Natural killer cell treated with Interleukin-12 subunit alpha and Interleukin-12 subunit beta and Interleukin-15 and Interleukin-18, amount 100 ng/mL, for 72 hours (primary cell): ENCODE measurements at places on chromosomes 16 and 17. TPM values are rescaled to one million over a fixed set of nuclear protein-coding genes. Genes with fewer than 3 reads are reported as not detected.
A peak's percentile ranks its signal among the peaks of the same experiment; 100 is the strongest.

- no peak for DNase-seq
- peak overlapping the region; percentile 8 for H3K4me3 ChIP-seq
- peaks cover 6% of the 10 kb centered on the region for H3K27me3 ChIP-seq
- H3K4me1 ChIP-seq, result peaks cover 5% of the 10 kb centered on the region
- no peak overlapping the region for H3K27ac ChIP-seq
- H3K36me3 ChIP-seq, result no peaks in the 10 kb centered on the region
These were observed 1.1 kb downstream of the PRSS33 start for GRCh38 chr16:2786061-2786825.

DNA sequence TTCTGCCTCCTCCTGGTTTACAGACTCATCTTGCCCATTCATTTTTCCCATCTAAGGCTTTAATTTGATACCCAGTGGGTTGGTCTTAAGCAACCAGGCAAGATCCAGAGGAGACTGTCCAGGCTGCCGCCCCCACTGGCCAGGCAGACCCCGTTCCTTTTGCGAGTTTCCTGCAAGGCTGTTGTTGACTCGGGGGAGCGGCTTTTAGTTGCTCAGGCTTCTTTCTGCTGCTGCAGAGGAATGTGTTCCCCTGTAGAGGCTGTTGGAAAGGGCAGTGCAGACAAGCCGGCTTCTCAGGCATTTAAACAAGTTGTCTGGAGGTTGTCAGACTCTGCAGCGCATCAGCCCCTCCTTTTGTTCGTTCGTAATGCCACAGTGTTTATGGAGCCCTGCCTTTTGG, 231.2 kb downstream of the PRKCA start:
- no peak overlapping the region for H3K4me3 ChIP-seq
- DNase-seq, result no peak
- no peaks in the 10 kb centered on the region for H3K27me3 ChIP-seq
- peaks cover 17% of the 10 kb centered on the region for H3K4me1 ChIP-seq

GRCh38 chr16:28106467-28107215, 43.1 kb upstream of the GSG1L start:
- peaks cover 20% of the 10 kb centered on the region for H3K4me1 ChIP-seq
- peaks cover 6% of the 10 kb centered on the region for H3K36me3 ChIP-seq
- peak; percentile 34 for DNase-seq
- no peaks in the 10 kb centered on the region for H3K27me3 ChIP-seq
- H3K27ac ChIP-seq, result peak overlapping the region; percentile 27

TRPV3 gene
- 9.7 TPM for total RNA-seq

TEKT5 gene
- not detected for total RNA-seq

CCDC40 gene
- not detected for total RNA-seq

DNA sequence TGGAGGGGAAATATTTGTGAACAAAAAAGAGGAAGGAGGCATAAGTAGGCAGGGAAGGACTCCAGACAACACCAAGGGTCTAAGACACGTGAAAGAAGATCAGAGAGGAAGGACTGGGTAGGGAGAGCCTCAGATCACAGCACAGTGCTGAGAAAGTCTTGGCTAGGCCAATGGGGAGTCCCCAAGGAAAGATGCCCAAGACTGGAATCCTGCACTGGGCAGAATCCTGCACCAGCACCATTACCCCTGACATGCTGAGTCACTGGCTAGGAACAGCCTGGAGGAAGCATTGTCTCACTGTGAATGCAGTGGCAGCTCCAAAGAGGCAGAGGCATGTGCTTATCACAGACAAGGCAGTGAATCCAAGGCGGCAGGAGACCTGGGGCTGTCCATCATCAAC, 19.2 kb downstream of the CLEC19A start:
- peaks cover 16% of the 10 kb centered on the region for H3K27me3 ChIP-seq
- no peak for DNase-seq
- no peak overlapping the region for H3K4me3 ChIP-seq
- H3K4me1 ChIP-seq, result no peaks in the 10 kb centered on the region

BAIAP3 gene
- total RNA-seq, result 0.17 TPM

LMF1 gene
- total RNA-seq, result 17.1 TPM

DNA sequence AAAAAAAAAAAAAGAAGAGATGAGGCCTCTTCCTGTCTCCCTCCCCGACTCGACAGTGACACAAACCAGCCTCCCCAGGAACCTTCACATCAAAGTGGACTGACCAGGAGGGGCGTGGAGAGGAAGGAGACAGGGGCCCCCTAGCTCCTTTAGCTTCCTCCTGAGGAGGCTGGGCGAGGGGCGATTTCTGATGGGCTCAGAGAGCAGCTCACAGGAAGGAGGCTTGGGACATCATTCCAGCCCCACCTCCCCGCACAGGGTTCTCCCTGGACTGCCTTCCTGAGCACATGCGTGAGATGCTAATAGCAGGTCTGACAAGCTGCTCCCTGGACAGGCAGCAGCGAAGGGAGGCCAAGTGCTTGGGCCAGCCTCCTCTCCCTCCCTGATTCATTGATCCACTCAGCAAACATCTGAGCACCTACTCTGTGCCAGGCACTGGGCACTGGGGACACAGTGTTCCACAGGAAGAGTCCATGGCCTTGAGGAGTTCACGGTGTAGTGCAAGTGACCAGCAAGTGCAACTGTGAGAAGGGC, 14.4 kb upstream of the DOK4 start:
- no peak overlapping the region for H3K4me3 ChIP-seq
- no peaks in the 10 kb centered on the region for H3K36me3 ChIP-seq
- no peak overlapping the region for H3K27ac ChIP-seq
- peak; percentile 56 for DNase-seq

DNA sequence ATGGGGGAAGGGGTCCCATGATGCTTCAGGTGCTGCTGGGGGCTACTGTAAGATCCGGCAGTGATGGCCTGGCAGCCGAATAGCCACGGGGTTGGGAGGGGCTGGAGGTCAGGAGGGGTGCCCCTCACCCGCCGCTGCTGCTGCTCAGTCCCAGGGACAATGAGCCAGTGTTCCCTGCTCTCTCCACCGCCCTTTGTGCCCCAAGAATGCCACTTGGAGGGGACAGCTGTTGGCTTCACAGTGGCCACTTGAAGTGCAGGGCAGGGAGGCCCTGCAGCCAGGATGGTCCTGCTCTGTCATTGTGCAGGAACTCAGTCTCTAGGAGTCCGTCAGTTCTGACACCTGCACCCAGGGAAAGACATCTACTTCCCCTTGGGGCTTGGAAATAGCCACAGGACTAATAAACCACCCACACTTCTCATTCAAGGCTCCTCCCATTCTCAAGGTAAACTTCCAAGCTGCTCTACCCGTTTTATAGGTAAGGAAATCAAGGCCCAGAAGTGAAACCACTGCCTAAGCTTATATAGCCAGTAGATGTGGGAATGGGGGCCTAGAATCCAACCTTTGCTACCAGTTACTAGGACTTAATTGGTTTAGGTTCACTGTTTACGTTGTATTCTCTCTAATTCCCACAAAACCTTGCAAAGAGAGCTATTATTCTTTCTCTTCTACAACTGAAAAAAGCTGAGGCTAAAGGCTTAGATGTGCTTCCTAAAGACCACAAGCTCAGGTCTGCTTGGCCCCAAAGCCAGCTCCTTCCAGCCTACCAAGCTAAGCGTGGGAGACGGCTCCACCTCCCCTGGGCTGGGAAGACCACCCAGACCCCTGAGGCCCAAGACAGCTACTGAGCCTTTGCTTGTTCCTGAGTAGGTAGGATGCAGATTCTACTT, 6.2 kb upstream of the CPSF4L start:
- H3K4me3 ChIP-seq, result no peak overlapping the region
- no peak for DNase-seq
- no peak overlapping the region for H3K27ac ChIP-seq
- H3K27me3 ChIP-seq, result no peaks in the 10 kb centered on the region
- no peaks in the 10 kb centered on the region for H3K36me3 ChIP-seq
- no peaks in the 10 kb centered on the region for H3K4me1 ChIP-seq

DNA sequence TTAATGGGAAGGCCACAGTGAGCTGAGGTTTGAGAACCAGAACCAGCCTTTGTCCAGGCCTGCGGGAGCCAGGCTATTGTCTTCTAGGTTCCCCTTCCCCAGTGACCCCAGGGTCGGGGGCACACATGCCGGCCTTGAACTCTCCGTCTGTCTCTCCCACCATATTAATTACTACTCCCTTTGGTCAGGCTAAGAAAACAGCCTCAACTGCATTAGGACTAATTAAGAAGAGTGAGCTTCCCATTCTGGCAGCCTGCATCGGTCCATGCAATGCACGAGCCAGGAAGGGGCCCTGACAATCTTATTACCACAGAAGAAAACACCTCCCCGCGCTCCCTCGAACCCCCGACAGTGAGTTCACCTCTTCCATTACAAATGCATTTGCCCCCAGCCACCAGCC, 380.2 kb upstream of the ZFHX3 start:
- no peak for DNase-seq
- no peak overlapping the region for H3K4me3 ChIP-seq
- H3K27me3 ChIP-seq, result peaks cover 4% of the 10 kb centered on the region
- H3K4me1 ChIP-seq, result no peaks in the 10 kb centered on the region
- H3K36me3 ChIP-seq, result no peaks in the 10 kb centered on the region

SSTR5 gene
- not detected for total RNA-seq

- no peak for DNase-seq
- H3K4me1 ChIP-seq, result peaks cover 5% of the 10 kb centered on the region
- no peak overlapping the region for H3K4me3 ChIP-seq
- peaks cover 7% of the 10 kb centered on the region for H3K36me3 ChIP-seq
These were observed 374.5 kb downstream of the SEC14L1 start for GRCh38 chr17:77515227-77515626.

SLC13A5 gene
- not detected for total RNA-seq

DNA sequence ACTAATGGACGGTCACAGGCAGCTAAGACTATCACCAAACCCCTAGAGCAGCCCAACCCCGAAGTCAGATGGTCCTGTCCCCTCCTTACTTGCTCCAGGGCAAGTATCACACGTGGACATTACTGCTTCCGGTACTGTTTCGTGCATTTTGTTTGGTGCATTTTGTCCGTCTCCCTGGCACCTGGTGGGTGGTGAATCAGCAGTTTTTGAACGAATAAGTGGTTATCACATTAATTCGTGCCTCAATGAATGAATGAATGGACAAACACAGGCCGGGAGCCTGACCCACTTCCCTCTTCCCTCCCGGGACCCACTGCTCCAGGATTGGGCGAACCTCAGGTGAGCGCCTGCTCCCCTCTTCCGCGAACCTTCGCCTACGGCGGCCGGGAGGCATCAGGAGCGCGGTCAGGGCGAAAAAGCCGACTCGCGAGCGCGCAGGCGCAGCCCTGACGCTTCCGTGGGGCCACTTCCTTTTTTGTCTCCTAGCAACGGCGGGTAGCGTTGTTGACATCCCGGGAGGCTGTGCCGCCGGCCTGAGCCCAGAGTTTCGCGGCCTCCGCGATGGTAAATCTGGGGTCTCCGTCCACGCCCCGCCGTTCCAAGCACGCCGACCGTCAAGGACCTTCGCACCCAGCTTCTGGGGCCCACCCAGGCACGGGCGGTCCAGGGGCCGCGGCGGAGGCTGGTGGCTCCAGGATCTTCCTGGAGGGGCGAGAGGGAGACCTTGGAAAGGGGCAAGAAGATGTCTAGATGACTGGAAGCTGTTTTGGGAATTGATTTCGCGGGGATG, at the start of gene DYNLRB2:
TSS of gene DYNLRB2 (plus strand) at position 478 of the 790 bp plus-strand sequence. CDS start at position 562, 84 bp downstream.
- peaks cover 8% of the 10 kb centered on the region for H3K27me3 ChIP-seq
- H3K4me1 ChIP-seq, result peaks cover 18% of the 10 kb centered on the region
- H3K27ac ChIP-seq, result peak within 1 kb of the TSS; percentile 95
- DNase-seq, result peak; percentile 94

DNA sequence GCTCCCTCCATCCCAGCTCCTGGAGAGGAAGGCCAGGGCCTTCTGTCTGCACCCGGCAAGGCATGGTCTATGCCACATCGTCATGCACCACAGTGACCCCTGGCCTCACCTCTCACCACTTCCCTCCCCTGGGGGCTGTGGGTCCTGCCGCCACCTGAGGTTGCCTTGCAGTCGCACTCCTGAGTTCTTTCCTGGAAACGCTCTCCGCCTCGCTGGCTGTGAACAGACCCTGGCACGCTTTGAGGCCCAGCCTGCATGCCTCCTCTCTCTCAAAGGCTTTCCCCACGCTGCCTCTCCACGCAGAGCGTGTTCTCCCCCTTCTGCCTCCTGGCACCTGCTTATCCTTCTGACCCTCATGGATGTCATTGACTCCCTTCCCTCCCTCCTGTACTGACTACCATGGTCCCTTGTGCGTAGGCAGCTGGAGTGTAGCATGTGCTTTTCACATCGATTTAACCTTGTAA, 45.4 kb downstream of the SEC14L1 start:
- H3K27me3 ChIP-seq, result no peaks in the 10 kb centered on the region
- H3K4me1 ChIP-seq, result peaks cover 46% of the 10 kb centered on the region
- peaks cover 8% of the 10 kb centered on the region for H3K36me3 ChIP-seq
- peak; percentile 80 for DNase-seq
- no peak overlapping the region for H3K27ac ChIP-seq
- H3K4me3 ChIP-seq, result no peak overlapping the region

DNA sequence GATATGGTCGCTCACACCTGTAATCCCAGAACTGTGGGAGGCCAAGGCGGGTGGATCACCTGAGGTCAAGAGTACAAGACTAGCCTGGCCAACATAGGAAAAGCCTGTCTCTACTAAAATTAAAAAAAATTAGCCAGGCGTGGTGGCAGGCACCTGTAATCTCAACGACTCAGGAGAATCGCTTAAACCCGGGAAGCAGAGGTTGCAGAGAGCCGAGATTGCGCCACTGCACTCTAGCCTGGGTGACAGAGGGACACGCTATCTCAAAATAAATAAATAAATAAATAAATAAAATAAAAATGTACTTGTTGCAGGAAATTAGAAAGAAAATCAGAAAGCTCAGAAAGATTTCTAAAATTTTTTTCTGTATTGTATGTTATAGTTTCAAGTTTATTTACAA, 113.9 kb downstream of the LITAF start:
- DNase-seq, result no peak
- no peaks in the 10 kb centered on the region for H3K4me1 ChIP-seq
- no peak overlapping the region for H3K27ac ChIP-seq
- H3K4me3 ChIP-seq, result no peak overlapping the region
- no peaks in the 10 kb centered on the region for H3K36me3 ChIP-seq

- no peak overlapping the region for H3K4me3 ChIP-seq
- no peaks in the 10 kb centered on the region for H3K27me3 ChIP-seq
- H3K4me1 ChIP-seq, result no peaks in the 10 kb centered on the region
These were observed 322.1 kb upstream of the CCL2 start for GRCh38 chr17:33932996-33933395.

- no peaks in the 10 kb centered on the region for H3K4me1 ChIP-seq
- DNase-seq, result no peak
- H3K36me3 ChIP-seq, result no peaks in the 10 kb centered on the region
- no peaks in the 10 kb centered on the region for H3K27me3 ChIP-seq
- no peak overlapping the region for H3K27ac ChIP-seq
- H3K4me3 ChIP-seq, result no peak overlapping the region
These were observed 186.6 kb downstream of the C16orf78 start for GRCh38 chr16:49560004-49560830.

- H3K4me3 ChIP-seq, result no peak overlapping the region
- no peaks in the 10 kb centered on the region for H3K4me1 ChIP-seq
- H3K27me3 ChIP-seq, result no peaks in the 10 kb centered on the region
- H3K36me3 ChIP-seq, result peaks cover 4% of the 10 kb centered on the region
These were observed 332.2 kb upstream of the KIF2B start for GRCh38 chr17:53490447-53490968.

- H3K4me3 ChIP-seq, result no peak overlapping the region
- no peak for DNase-seq
- H3K27ac ChIP-seq, result no peak overlapping the region
- no peaks in the 10 kb centered on the region for H3K36me3 ChIP-seq
These were observed 111.1 kb downstream of the SDK2 start for GRCh38 chr17:73533127-73533526.
